ENCODE measurements at places on chromosomes 11 and 22. TPM values are rescaled to one million over a fixed set of nuclear protein-coding genes. Genes with fewer than 3 reads are reported as not detected.

- H3K36me3 ChIP-seq, result peaks cover 3% of the 10 kb centered on the region
- H3K27ac ChIP-seq, result no peak overlapping the region
- no peak for DNase-seq
- H3K4me3 ChIP-seq, result peak overlapping the region; percentile 84
- peaks cover 43% of the 10 kb centered on the region for H3K4me1 ChIP-seq
Measured at GRCh38 chr22:36386900-36387708, 663 bp downstream of the MYH9 start.

- DNase-seq, result no peak
- H3K36me3 ChIP-seq, result no peaks in the 10 kb centered on the region
- H3K4me1 ChIP-seq, result no peaks in the 10 kb centered on the region
- H3K27ac ChIP-seq, result no peak overlapping the region
- H3K4me3 ChIP-seq, result no peak overlapping the region
Measured at GRCh38 chr11:2295971-2296912, 5.5 kb downstream of the C11orf21 start.

Gene QSER1
- 59.4 TPM for total RNA-seq

Gene INSC
- 2.6 TPM for total RNA-seq

GRCh38 chr11:95485115-95485900 lies 254.3 kb upstream of the SESN3 start:
- H3K27ac ChIP-seq, result no peak overlapping the region
- peaks cover 3% of the 10 kb centered on the region for H3K36me3 ChIP-seq
- H3K4me1 ChIP-seq, result peaks cover 3% of the 10 kb centered on the region
- no peak for DNase-seq
- no peaks in the 10 kb centered on the region for H3K27me3 ChIP-seq
- no peak overlapping the region for H3K4me3 ChIP-seq
